ENCODE measurements at places on chromosomes 3 and 15.

DNA sequence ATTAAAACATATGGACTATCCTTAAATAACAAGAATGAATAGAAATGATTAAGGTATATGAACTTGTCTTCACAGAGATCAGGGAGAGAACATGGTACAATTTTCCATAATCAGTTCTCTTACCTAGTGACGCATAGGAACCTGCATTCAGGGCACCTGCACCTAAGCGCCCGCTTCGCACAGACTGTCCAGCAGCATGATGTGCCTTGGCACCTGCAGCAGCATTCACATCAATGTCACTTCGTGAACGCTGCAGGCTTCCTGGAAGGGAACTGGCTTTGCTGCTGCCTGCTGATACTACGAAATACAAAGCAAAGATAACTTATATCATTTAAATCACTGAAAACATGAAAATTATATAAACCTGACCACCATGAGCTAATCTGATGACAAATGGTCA lies 115.2 kb downstream of the CLASP2 start:
- no peak for DNase-seq

- no peak for DNase-seq
Measured at GRCh38 chr3:143351895-143352608, 232.5 kb downstream of the CHST2 start.

GRCh38 chr15:44458429-44458828 lies 31.0 kb downstream of the CTDSPL2 start:
- no peak for DNase-seq

DNA sequence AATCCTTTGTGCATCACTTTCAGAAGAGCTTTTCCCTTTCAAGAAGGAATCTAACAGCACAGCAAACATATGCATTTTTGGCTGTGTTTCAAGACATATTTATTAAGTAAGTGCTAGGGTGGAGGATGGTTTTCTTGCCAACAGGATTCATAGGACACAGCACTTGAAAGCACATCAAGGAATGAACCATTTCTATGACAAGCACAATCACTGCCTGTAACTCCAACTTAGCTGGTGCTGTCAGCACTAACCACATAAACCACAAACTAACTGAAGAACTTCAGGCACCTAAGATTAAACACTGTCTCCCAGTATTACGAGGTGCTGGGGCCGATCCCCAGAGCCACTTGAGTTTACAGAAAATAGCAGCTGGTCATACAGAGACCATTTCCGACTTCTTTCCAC lies 35.4 kb upstream of the SPRED1 start:
- peak; percentile 9 for DNase-seq

GRCh38 chr3:194657439-194657838 lies 14.6 kb downstream of the LSG1 start:
- DNase-seq, result no peak

- no peak for DNase-seq
Measured at GRCh38 chr3:194572143-194572789, 61.0 kb downstream of the TMEM44 start.

DNA sequence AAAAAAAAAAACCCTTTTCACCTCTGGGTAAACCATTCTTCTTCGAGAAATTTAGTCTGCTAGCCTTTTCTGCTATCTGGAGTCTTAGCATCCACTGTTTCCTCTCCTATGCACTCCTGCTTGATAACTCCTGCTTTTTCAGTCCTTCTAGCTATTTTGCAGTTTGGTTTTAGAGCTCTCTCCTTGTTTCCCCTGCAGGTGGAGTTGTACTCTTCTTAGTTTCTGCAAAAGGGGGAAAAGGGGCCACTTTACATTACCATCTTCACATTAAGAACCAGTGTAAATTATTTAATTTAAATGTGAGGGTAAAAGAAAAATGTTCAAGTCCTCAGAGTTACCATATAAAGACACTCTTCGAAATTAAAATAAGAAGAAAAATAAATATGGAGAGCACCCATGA lies 23.6 kb upstream of the MYLK start:
- no peak for DNase-seq

- no peak for DNase-seq
Measured at GRCh38 chr15:76160426-76161152, 100.8 kb downstream of the TMEM266 start.

- no peak for DNase-seq
Measured at GRCh38 chr3:104554425-104554824, 812.3 kb upstream of the ALCAM start.

- peak; percentile 29 for DNase-seq
Measured at GRCh38 chr15:89462198-89462912, 34.0 kb downstream of the RHCG start.

- DNase-seq, result peak; percentile 24
Measured at GRCh38 chr3:152870027-152870426, 35.1 kb downstream of the P2RY1 start.

DNA sequence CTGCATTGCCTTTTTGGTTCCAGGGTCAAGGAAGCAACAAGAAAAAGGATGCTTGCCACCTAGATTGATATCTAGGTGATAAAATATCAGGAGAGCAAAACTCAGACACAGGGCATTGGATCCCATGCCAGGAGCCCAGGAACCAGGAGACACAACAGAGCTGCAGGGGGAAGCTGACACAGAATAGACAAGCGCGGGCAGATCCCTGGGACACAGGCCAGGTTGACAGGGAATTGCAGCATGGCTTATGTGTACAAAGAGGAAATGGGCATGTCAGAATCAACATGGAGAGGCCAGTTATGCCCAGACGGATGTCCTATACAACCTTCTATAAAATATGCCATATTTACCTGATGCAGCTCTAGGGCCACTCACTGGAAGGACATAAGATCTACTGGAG lies 84.2 kb downstream of the SEMA6D start:
- DNase-seq, result no peak

- no peak for DNase-seq
Measured at GRCh38 chr3:108664266-108664665, 74.7 kb downstream of the DZIP3 start.

GRCh38 chr3:66203275-66203674 lies 17.5 kb upstream of the SLC25A26 start:
- no peak for DNase-seq

GRCh38 chr3:138284957-138285477 lies 44.6 kb downstream of the NME9 start:
- DNase-seq, result no peak

GRCh38 chr3:152109038-152109437 lies 159.7 kb upstream of the MBNL1 start:
- DNase-seq, result no peak

- no peak for DNase-seq
Measured at GRCh38 chr3:8870134-8870533, 93.1 kb downstream of the RAD18 start.

- DNase-seq, result no peak
Measured at GRCh38 chr15:31953478-31953877, 76.8 kb upstream of the CHRNA7 start.

- no peak for DNase-seq
Measured at GRCh38 chr15:28068930-28069329, 30.2 kb downstream of the OCA2 start.

DNA sequence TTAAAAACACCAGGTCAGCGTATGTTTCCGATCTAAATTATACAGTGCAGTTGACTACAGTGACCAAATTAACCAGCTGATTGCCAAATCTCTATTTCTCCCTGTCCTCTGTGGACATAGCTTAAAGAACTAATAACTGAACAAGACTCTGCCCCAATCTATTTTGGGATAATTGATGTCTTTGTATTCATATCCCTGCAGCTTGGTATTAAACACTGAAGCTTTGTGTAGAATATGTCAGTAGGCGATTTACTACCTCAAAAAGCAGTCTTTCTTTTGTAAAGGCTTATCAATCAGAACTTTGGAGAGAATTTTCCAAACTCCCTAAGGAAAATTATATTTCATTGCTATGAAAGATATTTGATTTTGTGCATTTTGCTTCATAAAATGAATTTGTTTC lies 258.2 kb downstream of the SOX2 start:
- DNase-seq, result no peak

DNA sequence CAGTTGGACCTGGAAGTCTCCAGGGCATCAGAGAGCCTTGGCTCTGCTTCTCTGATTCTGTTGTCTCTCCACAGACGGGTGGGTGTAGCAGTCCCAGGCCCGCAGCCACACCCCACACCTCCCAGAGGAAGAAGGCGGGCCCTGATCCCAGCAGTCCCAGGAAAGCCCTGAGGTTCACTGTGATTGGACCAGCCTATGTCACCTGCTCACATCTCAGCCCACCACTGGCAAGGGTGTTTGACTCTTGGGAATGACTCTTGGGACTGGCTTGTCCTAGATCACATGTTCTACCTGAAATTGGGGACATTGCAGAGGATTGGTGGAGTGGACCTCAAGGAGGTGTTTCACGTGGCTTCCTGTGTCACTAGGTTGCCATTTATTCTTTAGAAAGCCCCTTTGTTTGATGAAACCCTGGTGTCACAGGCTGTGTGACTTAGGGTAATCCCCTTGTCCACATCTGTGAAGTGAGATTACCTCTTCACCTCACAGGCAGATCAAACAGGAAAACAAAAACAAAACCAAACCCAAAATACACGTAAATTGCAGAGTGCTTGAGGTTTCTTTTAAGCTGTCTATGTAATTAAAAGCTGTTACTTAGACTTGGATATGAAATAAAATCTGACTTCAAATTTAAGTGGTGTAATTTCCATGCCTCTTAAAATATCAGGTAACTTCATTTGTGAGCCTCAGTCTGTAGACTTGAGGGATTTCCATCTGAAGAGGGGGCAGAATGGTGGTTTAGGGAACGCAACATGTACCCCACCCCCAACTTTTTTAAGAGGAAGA lies 26.7 kb downstream of the FLNB start:
- DNase-seq, result peak; percentile 93

- peak; percentile 91 for DNase-seq
Measured at GRCh38 chr3:170128259-170128976, 53.1 kb downstream of the PHC3 start.

- no peak for DNase-seq
Measured at GRCh38 chr15:62428851-62429598, 263.9 kb upstream of the C2CD4B start.

- DNase-seq, result peak; percentile 55
Measured at GRCh38 chr3:16311960-16312451, 47.0 kb downstream of the OXNAD1 start.

DNA sequence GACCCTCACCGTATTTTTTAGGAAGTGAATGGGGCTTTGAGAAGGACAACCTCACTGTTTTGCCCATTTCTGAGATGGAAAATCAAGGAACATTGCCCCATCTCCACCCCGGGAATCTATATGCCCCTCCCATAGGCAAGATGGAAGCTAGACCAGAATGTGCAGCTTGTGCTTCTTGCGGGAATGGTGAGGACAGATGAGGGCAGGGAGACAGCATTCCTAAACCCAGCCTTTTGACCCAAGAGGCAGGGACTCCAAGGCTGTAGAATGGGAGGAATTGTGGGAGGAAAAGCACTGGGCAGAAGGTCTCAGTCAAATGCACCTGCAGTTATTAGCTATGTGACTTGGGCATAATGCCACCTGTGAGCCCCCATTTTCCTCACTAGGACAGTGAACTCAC lies 66.9 kb downstream of the SMAD3 start:
- DNase-seq, result no peak
